Osteoblast (primary cell): ENCODE measurements at places on chromosomes 7 and 10. TPM values are rescaled to one million over a fixed set of nuclear protein-coding genes. Genes with fewer than 3 reads are reported as not detected.

SPDYE5 gene
- under 0.01 TPM in 1 of 2 replicates, not detected in the other for total RNA-seq

SH2D4B gene
- under 0.01 TPM in 1 of 2 replicates, not detected in the other for total RNA-seq

CALD1 gene
- total RNA-seq = 1,075 and 1,123 TPM in 2 replicates

MUC12 gene
- total RNA-seq = under 0.01 and 0.59 TPM in 2 replicates

HABP2 gene
- not detected in 2 replicates for total RNA-seq

TFEC gene
- under 0.01 and 0.36 TPM in 2 replicates for total RNA-seq

UCN3 gene
- total RNA-seq = not detected in 2 replicates
